Astrocyte of the cerebellum (primary cell): ENCODE measurements at places on chromosomes 7 and 10.
A peak's percentile ranks its signal among the peaks of the same experiment; 100 is the strongest.

- DNase-seq = no peak
Observed at GRCh38 chr7:80732630-80733029, 94.2 kb downstream of the CD36 start.

DNA sequence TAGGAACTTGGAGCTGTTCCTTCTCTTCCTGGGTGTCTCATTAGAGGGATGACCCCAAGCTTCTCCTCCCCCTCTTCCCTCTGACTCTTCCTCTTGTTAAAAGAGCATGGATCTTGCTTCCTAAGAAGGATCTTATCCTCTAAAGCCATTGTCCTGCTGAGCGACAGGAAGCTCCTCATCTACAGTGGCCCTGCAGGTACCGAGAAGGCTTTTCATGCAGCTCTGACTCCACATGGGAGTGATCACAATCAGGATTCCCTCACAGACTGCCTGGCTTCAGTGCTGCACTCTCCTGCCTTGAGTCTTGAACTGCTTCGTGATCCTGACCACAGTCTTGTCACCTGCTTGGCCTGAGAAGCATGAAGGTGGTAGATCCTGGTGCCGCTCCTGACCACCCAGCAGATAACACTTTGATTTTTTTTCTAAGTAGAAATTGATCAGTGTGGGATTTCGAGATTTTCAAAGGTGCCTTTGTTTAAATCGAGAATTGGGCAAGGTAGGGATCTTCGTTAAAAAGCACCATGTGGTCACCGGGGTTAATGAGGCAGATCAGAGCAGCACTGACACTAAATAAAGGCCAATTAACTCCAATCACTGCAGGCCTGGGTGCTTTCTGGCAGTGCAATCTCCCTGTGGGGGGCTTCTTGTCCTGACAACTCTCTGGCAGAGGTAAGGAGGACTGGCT, 376.4 kb downstream of the NRG3 start:
- no peak for DNase-seq

GRCh38 chr7:86485827-86486226, 157.9 kb upstream of the GRM3 start:
- DNase-seq = no peak

DNA sequence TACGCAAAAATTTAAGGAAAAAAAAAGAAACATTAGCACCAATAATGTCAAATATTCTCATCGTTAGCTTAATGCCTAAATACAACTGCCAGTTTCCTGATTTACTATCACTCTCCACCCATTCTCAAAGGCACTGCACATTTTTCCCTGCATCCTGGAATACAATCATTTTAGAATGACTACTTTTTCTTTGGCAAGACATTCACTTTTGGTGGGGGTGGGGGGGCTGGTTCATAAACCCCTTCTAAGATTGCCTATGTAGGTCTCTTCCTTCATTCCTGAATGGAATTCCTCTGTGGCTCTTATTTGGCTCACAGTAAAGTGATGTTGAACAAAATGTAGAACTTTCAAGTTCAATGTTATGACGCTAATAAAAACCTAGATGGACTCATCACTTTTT, 74.3 kb downstream of the RNLS start:
- no peak for DNase-seq

DNA sequence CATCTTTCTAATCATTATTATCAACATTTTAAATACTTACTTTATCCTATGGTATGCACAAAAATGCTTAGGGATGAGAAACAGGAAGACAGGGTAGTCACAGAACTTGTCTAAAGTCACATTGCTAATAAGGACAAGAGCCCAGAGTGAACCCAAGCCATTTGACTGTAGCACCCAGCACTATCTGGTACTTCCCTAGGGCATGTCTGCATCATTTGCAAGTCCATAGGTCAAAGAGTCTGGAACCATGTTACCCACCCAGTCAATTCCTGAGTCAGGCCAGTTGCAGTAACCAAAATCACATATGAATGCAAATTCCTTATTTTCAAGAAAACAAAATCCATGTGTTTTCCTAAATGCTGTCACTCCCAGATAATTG, 19.1 kb downstream of the ASAH2 start:
- DNase-seq = no peak

- no peak for DNase-seq
Observed at GRCh38 chr10:84429926-84430520, 101.6 kb downstream of the CCSER2 start.

- peak; percentile 27 for DNase-seq
Observed at GRCh38 chr7:23531050-23531793, 559 bp downstream of the TRA2A start.

GRCh38 chr7:86851566-86851965, 207.9 kb downstream of the GRM3 start:
- no peak for DNase-seq

DNA sequence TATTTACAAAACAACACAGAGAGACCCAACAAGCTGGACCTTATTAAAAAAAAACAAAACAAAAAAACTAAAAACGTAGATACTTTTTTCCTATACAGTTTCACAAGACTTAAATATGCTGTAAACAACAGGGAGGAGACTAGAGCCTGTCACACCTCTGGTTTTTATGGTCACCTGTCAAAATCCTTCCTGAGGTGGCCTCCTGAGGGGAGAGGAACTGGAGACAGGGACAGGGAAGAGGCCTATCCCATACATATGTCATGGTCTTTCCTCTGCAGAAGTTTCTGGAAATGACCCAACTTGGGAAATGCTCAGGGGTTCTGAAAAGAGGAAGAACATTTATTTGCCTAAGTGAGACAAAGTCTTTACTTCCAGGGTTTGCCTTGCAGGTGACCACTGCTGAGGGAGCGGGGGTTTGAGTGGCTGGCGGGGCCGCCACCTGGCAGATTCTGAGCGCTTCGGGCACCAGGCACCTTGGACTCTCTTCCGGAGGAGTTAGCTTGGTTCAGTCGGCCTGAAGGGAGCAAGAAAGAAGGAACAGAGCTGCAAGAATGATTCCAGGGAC, 18.3 kb downstream of the CPA1 start:
- no peak for DNase-seq

GRCh38 chr10:69869291-69869961, 67.7 kb downstream of the COL13A1 start:
- DNase-seq = no peak

DNA sequence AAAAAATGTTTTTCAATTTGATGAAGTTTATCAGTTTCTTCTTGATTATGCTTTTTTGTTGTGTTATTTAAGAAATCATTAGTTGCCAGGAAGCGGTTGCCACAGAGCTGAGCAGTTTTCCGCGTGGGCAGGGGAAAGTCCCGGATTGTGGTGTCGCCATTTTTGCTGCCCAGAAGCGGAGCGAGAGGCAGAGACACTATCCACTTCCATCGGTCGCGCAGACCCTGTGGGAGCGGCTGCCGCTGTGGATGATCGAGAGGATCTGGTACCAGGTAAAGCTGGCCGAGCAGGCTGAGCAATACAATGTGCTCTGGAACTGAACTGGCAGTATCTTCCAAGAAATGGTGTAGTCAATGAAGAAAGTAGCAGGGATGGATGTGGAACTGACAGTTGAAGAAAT, 119.8 kb downstream of the ZNF736 start:
- no peak for DNase-seq

DNA sequence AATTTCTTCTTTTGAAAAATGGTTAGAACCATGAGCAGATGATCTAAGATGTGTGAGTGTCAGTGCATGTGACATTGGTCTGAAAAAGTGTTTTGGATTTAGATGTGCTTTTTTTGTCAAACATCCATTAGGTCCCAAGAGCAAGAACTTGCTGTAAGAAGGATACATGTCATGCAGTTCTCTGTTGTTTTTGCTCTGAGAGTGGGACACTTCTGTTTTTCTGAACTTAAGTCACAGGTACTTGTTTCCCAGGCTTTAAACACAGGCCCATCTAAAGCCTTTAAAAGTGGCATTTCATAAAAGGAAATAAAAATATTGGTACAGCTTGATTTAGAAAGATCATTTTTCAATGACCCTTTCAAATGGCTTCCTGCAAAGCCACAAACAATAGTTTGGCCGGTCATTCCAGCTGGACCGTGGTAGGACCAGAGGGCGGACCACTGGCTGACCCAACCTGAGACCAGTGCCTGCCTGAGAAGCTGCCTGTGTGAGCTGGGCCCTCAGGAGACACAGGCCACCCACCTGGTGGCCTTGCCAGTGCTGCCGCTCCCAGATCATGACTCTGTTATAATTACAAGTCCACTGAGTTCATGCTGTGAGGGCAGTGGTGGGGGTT, 92.7 kb downstream of the EEPD1 start:
- no peak for DNase-seq

GRCh38 chr10:71060476-71061426, 151.6 kb upstream of the UNC5B start:
- DNase-seq = no peak

DNA sequence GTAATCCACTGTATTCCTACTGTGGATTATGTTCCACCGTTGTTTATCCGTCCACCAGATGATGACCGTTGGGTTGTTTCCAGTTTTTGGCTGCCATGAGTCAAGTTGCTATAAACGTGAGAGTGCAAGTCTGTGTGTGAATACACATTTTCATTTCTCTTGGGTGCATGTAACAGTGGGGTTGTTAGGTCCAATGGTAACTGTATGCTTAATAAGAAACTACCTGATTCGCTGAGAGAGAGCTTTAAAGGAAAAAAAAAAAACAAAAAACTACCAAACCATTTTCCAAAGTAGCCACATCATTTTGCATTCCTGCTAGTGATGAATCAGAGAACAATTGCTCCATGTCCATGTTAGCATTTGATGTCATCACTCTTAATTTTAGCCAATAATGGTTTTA, 15.9 kb downstream of the UBN2 start:
- DNase-seq = no peak

GRCh38 chr7:30925913-30926312, 14.3 kb downstream of the AQP1 start:
- no peak for DNase-seq

DNA sequence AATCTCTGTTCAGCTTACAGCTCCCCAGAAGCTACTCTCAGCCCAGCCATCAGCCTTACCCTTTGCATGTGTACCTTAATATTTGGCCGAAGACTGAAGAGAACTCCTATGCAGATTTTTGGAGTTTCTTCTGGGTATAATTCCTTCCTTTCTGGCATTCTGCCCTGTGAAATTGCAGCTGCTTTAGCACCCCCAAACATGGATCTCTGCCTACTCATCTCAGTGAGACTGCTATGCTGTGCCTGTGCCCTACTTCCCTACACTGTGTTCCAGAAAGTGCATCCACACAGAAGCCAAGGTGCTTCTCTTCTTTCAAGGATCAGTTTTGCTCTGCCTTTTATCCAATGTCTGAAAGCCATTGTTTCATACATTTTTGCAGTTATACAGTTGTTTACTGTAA, 81.6 kb downstream of the NPY start:
- DNase-seq = no peak

GRCh38 chr10:488933-489215, 200.6 kb downstream of the DIP2C start:
- DNase-seq = no peak

DNA sequence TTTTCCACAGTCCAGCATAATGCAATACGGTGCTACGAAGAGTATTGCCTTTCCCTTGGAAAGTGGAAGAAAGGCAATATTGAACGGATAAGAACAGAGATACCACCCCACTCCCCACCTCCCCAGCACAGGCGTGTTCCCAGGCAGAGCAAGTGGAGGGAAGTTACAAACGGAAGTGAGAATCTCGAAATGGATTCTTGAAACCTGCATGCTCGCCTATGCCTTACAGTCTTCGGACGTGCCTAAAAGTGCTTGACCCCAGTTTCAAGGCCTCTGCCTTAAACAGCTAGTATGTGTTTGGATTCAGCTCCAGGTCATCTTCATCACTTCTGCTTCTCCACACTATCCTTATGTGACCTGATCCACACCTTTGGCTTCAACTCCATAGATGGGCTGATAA, 35.0 kb upstream of the USP6NL start:
- DNase-seq = no peak

- no peak for DNase-seq
Observed at GRCh38 chr7:66727058-66727457, 13.5 kb upstream of the RABGEF1 start.

- DNase-seq = no peak
Observed at GRCh38 chr7:143979998-143980397, 20.1 kb upstream of the OR6B1 start.

DNA sequence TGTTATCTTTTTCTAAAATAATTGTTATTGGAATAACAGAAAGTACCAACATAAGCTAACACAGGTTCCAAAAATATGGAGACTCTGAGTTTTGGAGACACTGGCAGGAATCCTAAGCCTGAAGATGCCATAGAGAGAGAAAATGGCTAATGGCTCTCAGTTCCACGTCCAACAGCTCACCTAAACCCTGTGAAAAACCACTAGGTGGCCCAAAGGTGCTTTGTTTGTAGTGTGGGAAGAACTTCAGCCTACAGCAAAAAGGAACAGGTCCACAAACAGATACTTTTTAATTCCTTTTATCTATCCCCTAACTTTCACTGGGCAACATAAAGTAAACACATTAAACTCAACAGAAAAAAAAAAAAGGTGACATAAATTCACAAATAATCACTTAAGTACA, 272.3 kb downstream of the SEMA3D start:
- no peak for DNase-seq

- DNase-seq = no peak
Observed at GRCh38 chr7:108263425-108263824, 133.3 kb upstream of the LAMB4 start.

GRCh38 chr10:116134322-116134721, 138.7 kb downstream of the GFRA1 start:
- DNase-seq = no peak

- no peak for DNase-seq
Observed at GRCh38 chr7:111210996-111211395, 120.1 kb downstream of the LRRN3 start.

DNA sequence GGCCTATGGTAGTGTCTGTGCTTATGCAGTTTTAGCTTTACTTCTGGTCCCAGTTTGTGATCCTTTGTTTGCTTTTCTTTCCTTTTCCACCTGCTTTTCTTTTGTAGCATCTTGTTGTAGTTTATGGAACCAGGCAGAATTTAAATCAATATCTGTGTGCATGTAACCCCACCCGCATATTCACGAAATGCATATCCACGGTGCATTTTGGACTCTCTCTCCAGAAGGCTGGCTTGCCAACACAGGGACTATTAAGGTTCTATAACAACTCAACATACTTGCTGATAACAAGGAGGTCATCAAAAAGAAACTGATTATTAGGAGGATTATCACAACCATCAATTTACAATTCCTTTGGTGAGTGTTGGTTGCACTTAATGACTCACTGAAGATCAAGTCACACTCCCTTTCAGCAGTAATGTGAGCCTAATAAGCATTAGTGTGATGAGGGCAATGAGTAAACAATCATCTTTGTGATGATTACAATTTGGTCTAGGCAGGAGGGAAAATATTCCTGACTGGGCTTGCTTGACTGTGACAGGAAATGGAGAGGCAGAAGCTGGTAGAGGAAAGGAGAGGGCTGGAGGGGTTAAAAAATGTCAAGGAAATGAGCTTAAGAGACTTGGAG, 378.6 kb downstream of the REEP3 start:
- DNase-seq = no peak

DNA sequence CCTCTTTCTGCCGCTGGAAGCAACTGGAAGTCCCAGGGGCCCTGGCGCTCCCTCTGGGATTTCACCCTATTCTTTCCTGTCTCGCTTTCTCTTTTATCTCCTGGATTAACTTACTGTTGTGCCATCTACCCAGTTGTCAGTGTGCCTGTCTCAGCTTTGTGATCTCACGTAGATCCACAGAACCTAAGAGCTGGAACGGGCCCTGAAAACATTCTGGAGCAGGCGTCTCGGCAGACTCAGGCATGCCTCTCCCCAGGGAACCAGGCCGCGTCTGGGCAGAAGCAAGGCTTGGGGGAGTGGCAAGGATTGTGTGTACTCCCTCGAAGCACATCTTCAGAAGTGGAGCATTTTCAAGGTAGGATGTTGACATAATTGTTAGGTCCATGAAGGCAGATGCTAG, 87.2 kb downstream of the KCNMA1 start:
- no peak for DNase-seq

- peak; percentile 1 for DNase-seq
Observed at GRCh38 chr10:80260295-80261243, 28.9 kb downstream of the MAT1A start.
